ENCODE measurements at places on chromosomes 13 and 19.

DNA sequence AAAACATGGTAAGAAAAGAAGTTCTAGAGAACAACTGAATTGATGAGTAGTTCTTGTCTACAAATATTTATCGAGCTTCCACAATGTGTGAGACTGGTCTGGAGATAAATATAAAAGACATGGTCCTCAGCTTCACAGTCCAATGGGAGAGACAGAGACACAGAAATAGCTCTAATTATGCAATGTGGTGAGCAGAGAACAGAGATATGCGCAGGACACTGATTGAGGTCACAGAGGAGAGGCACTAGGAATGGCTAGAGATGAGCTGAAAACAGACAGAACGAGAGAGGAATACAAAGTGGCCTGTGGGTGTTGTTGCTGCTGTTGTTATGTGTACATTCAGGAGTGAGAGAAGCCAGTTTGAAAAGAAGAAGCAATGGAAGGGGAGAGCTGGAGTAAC is 53.2 kb downstream of the GPALPP1 start:
- no peak for DNase-seq

- DNase-seq: no peak
Measured at GRCh38 chr13:111390522-111391270, 70.3 kb downstream of the TEX29 start.

DNA sequence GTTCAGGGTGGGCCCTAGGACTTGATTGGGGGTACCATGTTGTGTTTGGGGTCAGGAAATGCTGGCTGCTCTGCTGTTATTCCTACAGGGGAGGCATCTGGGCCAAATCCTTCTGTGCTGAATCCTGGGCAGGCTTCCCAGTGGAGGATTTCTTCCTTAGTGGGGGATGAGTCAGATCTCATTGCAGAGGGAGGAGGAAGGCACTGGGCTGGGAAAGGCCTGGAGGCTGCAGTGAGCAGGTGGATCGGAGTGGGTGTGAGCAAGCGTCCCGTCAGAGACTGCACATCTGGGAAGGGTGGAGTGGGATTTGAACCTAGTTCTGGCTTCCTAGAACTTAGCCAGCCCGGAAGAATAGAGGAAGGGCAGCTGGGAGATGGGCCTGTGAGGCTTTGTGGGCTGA is 11.5 kb downstream of the CCDC124 start:
- DNase-seq: no peak

GRCh38 chr13:37090912-37091311 is 14.6 kb downstream of the CSNK1A1L start:
- no peak for DNase-seq

DNA sequence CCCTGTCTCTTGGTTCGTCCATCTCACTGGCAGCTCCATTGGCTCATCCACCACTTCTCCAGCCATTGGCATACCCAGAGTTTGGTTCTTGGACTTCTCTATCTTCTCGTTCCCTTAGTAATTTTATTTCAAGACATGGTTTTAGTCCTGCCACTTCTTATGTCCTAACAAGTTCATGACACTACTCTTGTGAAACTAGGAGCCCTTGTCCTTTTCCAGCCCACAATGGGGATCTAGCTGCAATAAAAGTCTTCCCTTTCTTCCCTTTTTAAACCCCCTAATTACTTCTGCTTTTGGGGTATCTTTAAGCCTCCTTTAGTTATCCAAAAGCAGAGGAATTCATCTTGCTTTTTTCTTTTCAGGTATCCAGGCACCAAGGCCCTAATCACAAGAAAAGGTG is 2.9 kb upstream of the RCBTB2 start:
- no peak for DNase-seq

DNA sequence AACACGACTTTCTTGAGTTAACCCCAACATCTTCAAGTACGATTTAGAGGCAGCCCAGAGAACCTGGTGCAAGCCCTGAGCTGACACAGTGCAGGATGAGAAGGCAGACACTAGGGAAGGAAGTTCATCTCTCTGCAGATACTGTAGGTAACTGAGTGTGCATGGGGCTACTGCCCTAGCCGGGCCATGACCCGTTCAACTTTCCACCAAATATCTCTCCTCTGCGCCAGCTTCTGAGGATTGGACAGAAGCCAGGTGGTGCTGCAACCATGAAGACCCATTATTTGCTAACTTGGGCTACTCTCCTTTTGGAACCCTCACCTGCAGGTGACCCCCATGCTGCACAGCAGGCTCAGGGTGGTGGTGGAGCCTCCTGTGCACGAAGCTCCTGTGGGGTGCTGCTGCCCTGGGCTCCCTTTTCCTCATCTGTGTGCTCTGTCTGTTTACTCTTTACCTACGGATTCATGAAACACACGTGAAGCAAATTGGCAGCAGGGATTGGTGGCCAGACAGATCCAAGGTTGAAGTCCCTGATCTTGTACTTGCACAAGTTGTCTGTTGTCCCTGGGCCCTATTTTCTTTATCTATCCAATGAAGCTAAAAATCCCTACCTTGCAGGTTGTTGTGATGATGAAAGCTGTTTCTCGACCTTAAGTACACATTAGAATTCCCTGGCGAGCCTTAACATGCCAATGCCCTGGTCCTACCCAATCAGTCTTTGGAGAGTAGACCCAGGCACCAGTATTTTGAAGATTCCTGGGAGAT is 227.8 kb downstream of the LACC1 start:
- no peak for DNase-seq

DNA sequence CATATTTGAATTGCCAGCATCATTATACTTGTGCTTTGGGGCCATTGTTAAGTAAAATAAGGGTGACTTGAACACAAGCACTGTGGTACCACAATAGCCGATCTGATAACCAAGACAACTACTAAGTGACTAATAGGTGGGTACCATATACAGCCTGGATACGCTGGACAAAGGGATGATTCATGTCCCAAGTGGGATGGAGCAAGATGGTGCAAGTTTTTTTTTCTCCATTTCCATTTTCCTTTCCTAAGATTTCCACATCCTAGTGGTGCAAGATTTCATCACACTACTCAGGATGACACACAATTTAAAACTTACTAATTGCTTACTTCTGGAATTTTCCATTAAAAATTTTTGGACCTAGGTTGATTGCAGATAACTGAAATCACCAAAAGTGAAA is 15.1 kb downstream of the BRCA2 start:
- DNase-seq: no peak

- DNase-seq: no peak
Measured at GRCh38 chr19:55460670-55461258, 678 bp downstream of the ISOC2 start.

DNA sequence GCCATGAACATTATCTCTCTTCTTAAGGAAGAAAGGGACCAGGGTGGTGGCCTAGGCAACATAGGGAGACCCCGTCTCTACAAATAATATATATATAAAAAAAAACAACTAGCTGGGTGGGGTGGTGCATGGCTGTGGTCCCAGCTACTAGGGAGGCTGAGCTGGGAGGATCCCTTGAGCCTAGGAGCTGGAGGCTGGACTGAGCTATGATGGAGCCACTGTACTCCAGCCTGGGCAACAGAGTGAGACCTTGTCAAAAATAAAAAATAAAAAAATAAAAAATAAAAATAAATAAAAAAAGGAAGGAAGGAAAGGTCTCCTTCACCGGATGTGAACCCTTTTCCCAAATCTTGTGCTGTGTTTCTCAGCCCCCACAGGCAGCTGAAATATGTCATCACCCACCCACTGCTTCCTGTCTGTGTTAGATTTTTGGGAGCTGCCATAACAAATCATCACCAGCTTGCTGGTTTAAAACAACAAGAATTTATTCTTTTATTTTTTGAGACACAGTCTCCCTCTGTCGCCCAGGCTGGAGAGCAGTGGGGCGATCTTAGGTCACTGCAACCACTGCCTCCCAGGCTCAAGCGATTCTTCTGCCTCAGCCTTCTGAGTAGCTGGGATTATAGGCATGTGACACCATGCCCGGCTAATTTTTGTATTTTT is 9.5 kb upstream of the TSPAN16 start:
- no peak for DNase-seq

- peak; percentile 42 for DNase-seq
Measured at GRCh38 chr19:5805462-5806132, 730 bp downstream of the NRTN start.

- DNase-seq: no peak
Measured at GRCh38 chr13:98648686-98649085, 71.8 kb upstream of the STK24 start.

DNA sequence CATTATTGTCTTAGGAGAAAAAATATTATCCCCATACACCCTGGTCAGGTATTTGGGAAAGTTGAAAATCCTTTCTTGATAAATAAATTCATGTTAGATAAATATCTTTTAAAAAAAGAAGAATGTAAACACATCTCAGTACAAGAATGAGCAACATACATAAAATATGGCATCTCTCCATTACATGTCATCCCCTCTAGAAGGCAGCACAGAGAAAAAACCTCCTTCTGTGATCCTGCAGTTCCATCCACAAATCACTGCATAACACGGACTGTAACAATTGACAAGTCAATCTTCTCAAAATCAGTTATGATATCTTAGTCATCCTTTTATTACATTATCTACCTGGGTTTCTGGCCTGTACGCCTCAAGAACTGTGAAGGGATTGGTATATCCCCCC is 683.9 kb upstream of the KLHL1 start:
- no peak for DNase-seq

GRCh38 chr13:52906122-52906903 is 57.9 kb upstream of the PCDH8 start:
- no peak for DNase-seq

DNA sequence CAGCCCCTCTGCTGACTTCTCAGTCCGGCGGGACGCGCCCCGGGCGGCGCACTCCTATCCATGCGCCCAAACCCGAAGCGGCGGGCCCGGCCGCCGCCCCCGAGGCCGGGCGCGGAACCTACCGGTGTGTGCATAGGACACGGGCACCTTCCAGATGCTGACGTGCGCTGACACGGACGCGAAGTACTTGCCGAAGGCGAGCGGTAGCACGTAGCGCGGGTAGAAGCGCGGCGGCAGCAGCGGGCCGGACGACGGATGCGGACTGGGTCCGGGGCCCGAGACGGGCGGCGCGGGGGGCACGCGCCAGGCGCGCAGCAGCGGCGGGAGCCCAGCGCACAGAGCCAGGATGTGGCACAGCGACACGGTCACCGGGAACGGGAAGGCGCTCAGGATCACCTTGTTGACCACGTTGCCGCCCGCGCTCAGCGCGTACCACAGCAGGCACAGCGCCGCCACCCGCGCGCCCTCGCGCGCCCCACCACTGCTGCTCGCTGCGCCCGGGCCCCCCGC is 338 bp downstream of the SLC35E1 start:
- no peak for DNase-seq

GRCh38 chr13:45040622-45041021 is 51.3 kb downstream of the GPALPP1 start:
- DNase-seq: no peak

DNA sequence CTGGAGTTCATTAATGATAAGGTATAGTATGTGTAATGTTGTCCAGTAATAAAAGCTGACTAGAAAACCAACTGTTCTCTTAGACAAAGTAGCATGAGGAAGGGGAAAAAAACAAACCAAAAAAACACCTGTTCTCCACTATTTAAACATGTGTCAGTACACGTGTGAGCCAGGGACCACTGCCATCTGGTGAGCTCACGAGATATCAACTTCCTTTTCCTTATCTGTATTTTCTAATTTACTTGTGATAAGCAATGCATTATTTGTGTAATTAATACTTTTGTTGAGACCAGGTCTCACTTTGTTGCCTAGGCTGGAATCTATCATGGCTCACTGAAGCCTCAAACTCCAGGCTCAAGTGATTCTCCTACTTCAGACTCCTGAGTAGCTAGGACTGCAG is 4.3 kb upstream of the SIX5 start:
- no peak for DNase-seq

DNA sequence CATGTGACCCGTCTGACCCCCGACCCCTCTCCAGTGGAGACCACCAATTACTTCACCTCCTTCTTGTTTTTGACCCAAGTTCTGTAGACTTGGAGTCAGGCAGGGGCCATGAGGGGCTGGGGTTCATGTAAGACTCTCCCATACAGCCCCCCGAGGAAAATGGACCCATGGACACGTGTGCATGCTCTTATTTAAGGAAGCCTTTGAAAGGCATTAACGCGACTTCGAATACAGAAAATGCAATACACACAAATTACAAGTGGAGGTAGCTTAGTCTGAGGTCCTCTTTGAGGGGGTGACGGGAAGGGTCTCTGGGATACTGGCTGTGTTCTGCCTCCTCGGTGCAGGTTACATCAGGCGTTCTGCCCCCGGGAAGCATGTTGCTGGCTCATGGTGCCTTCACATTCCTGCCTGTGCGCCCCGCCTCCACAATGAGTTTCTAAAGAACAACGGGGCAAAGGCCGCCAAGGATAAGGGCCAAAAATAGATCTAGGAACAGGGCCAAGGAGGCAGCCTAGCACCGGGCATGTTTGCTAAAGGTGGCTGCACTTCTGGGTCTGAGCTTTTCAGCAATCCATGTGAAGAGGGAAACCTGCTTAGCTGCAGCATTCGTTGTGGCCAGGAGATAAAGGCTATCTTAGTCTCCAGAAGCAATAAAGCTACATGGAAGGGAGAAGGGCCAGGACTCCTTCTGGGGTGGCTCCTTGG is 54.5 kb downstream of the RAB20 start:
- DNase-seq: no peak

- no peak for DNase-seq
Measured at GRCh38 chr13:100630555-100630954, 42.0 kb upstream of the GGACT start.

DNA sequence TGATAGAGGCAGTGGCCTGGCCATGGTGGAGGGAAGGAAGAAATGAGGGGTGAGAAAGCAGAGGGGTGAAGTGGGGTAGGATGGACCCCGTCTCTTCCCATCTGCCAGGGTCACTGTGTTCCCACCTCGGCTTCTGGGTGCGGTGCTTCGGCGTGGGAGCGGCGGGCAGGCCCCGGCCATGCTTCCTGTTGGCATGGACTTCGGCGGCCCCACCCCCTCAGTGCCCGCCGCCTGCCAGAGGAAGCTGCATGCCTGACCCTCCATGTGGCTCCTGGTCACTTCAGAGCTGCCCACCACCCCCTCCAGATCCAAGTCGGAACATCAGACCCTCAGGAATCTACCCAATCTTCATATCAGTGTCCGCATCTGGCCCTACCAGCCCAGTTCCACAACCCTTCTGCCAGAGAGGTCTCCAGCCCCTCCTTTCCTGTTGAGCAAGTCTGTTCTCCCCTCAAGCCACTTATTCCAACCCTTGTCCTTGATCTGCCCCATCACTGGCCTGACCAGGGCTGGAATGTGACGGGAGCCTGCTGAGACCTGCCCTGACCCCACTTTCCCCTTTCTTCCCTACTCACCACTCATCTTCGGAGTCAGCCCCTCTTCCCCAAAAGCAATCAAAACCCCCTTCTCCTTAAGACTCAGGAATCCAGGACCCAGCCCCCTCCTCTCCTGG is 1.5 kb downstream of the KCNN4 start:
- no peak for DNase-seq

DNA sequence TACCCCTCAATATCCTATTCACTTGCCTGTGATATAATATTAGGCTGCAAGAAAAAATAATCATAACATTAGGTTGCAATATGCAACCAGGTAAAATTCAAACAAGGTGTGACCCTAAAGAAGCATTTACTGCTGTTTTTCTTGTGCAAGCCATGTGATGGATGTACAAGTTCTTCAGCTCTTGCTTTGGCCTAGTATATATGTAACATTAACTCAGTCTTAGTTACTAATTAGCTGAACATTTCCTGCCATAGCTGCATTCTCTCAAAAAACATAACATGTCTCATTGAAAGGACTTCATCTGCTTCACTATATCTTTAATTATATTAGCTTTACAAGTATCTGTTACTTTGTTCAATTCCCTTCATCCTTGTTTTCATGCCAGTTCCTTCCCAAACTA is 406.8 kb upstream of the HTR2A start:
- no peak for DNase-seq

- no peak for DNase-seq
Measured at GRCh38 chr13:85666356-85666755, 132.9 kb downstream of the SLITRK6 start.

- DNase-seq: no peak
Measured at GRCh38 chr19:38120471-38121025, 103.5 kb downstream of the DPF1 start.

- no peak for DNase-seq
Measured at GRCh38 chr13:53368948-53369347, 340.3 kb downstream of the OLFM4 start.
